Choroid plexus epithelial cell (primary cell): ENCODE measurements at places on chromosomes 5 and 9.

- DNase-seq, result peak; percentile 81
Measured at GRCh38 chr9:35538361-35539234, 48.7 kb downstream of the RUSC2 start.

- DNase-seq, result peak; percentile 39
Measured at GRCh38 chr5:172834415-172835289, 601 bp downstream of the ERGIC1 start.

DNA sequence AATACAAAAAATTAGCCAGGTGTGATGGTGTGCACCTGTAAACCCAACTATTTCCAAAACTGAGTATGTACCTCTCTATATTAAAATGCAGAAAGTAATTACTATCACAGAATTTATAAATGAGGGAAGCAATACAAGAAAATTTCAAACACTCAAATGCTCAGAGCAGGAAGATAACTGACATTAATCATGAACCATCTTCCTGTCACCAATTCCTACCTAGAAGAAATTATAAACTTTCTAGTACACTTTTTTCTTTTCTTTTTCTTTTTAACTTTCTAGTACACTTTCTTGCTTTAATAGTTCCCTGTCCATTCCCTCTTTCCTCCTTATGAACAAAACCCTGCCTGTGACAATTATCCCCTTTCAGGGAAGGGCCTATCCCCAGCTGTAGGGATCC, 106.8 kb downstream of the MED27 start:
- DNase-seq, result no peak

DNA sequence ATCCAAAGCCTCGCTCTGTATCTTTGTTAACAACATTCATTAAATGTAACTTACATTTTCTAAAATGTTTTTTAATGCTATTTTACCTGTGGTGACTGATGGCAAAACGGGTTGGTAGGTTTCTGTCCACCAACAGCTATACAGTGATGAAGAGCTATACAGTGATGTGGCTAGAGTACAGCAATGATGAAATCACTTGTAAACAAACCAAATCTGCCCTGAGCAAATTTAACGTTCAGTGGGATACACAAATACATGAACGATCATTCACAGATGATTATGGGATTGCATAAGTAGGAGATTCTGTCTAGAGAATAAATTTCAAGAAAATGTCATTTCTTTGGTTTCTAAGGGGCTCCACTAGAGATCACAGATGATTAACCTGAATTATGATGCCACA, 132.7 kb downstream of the MPDZ start:
- DNase-seq, result no peak

GRCh38 chr5:134098690-134099089, 15.8 kb upstream of the TCF7 start:
- DNase-seq, result no peak

GRCh38 chr9:76743931-76744330, 20.3 kb upstream of the PCA3 start:
- no peak for DNase-seq

DNA sequence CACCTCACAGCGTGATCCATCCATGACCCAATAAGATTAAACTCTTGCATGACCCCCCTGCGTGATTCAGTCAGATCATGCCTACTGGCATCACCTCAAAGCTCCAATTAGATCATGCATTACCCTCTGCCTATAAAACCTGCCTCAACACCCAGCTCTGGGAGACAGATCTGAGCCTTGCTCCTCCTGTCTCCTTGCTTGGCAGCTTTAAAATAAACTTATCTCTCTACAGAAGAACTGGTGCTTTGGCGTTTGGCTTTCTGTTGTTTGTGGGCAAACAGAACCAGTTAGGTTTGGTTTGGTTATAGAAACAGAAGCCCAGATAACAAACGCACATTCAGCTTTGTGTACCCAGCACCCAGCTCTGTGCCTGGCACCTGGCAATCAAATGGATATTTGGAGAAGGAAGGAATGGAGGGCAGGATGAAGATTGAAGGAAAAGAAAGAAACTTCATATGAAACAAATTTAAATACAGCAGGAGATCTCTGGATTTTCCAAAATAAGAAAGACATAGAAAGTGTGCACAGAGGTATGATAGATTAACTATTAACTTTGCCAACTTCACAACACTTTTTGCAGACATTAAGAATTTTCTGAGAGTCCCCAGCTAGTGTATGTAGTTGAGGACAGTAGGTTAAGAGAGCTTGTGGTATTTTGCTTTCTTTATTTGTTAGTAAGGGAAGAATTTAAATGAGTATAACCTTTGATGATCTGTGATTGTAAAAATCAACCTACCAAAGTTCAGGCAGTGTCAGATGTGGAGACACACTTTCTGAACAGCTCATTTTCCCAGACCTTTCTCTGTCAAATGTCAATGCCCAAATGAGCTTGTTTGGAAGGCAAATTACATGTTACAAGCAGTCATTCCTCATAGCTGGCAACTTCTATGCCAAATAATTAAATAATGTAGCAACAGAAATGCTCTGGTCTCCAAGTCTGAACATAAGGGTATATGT, 102.1 kb upstream of the ASTN2 start:
- DNase-seq, result no peak

GRCh38 chr5:113153512-113154097, 177.0 kb downstream of the DCP2 start:
- peak; percentile 29 for DNase-seq

GRCh38 chr5:122413722-122414121, 101.7 kb downstream of the SNCAIP start:
- no peak for DNase-seq

- peak; percentile 18 for DNase-seq
Measured at GRCh38 chr9:27303219-27303618, 6.3 kb upstream of the EQTN start.

- DNase-seq, result peak; percentile 74
Measured at GRCh38 chr9:124110307-124110915, 98.8 kb downstream of the LHX2 start.

- DNase-seq, result no peak
Measured at GRCh38 chr5:129107637-129108036, 13.1 kb downstream of the ISOC1 start.
